ENCODE measurements at places on chromosomes 2 and 18. TPM values are rescaled to one million over a fixed set of nuclear protein-coding genes. Genes with fewer than 3 reads are reported as not detected.

GRCh38 chr2:117067900-117068299, 746.6 kb upstream of the DDX18 start:
- DNase-seq, result no peak

- peak; percentile 42 for DNase-seq
Observed at GRCh38 chr2:240925568-240926515, 19.7 kb downstream of the CROCC2 start.

GRCh38 chr2:46650556-46651001, 171.2 kb downstream of the TMEM247 start:
- DNase-seq, result no peak

- no peak for DNase-seq
Observed at GRCh38 chr2:3581367-3582262, 6.6 kb downstream of the RPS7 start.

DNA sequence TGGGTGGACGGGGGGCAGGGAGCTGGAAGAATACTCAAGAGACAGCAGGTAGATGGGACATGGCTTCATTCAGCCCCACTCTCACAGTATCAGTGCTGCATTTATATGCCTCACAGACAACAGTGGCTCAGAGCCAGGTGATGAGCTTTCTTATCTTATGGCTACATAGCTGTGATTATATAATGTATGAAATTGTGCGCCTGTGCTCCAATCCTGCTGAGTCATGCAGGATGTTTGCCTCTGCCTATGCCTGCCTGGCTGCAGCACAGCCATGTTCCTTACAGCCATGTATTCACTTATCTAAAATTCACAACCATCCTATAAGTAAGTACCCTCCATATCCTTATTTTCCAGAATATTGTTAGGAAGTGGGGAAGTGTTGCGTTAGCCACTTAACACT, 37.7 kb upstream of the RNF103 start:
- no peak for DNase-seq

DNA sequence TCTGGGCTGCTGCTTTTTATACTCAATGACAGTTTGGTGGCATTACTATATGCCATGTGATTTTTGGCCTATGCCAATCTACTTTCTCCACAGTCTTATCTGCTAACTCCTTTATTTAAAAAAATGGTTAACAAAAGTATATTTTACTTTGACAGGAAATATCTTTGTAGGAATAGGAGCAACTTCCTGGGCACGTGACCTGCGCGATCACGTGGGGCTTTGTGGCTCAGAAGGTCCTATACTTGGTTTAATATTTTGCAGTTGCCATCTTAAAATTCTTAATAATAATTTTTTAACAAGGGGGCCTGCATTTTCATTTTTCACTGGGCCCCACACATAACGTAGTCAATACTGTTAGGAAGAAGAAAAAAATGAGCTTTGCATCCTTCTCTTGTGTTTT, 249.7 kb downstream of the ACTR3 start:
- DNase-seq, result no peak

DNA sequence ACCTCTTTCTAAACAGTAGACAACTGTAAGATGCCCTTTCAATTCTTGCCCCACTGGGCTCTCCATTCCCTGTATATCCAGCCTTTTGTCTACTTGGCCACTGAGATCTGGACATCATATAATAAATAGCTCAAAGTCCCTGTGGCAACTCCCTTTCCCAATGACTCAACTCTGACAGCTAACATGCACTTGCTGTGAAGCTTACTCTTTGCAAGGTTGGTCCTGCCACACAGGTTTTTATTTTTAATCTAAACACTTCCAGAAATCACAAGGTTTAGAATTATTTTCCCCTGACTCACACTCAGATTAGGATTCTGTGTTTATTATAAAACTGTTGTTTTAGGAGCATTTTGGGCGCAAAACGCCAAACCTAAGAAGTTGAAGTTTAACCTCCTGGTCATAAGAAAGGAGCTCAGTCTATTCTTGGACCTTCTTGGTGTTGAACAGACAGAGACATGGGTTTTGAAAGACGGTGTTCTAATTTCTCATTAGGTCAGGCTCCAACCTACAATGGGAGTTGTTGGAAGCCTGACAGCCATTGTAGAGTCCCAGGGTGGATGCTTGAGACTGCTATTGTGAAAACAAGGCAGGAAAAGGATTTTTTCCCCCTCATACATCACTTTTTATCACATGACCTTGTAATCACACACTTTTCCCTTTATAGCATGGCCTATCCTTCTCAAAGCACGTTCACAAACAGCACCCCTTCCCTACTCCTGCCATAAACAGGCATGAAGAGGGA, 124.7 kb upstream of the SERPINE2 start:
- no peak for DNase-seq

GRCh38 chr2:239246723-239247122, 154.1 kb downstream of the HDAC4 start:
- peak; percentile 35 for DNase-seq

Gene TBR1
- total RNA-seq, result not detected
